ENCODE measurements at places on chromosomes 6 and 20.

GRCh38 chr20:23309781-23310180, 40.8 kb upstream of the NXT1 start:
- no peak for DNase-seq

DNA sequence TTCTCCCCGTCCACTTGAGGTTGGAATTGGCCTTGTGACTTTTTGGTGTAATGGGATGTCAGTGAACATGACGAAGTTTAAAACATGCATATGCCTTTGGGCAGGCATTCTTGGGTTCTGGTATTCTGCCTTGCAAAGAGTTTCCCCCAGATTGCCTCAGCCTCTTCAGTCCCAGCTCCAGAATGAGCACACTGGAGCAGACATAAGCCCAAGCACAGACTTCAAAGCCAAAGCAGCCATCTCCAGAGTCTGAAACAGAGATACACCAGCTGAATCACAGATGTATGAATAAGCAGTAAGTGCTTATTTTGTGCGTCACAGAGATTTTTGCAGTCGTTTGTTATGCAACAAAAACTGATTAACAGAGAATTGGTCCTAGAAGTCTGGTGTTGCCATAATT, 546.0 kb downstream of the FRK start:
- DNase-seq: no peak

- DNase-seq: no peak
Observed at GRCh38 chr6:3471711-3472110, 14.9 kb upstream of the SLC22A23 start.

- DNase-seq: no peak
Observed at GRCh38 chr6:168240160-168240559, 79.4 kb downstream of the DACT2 start.

DNA sequence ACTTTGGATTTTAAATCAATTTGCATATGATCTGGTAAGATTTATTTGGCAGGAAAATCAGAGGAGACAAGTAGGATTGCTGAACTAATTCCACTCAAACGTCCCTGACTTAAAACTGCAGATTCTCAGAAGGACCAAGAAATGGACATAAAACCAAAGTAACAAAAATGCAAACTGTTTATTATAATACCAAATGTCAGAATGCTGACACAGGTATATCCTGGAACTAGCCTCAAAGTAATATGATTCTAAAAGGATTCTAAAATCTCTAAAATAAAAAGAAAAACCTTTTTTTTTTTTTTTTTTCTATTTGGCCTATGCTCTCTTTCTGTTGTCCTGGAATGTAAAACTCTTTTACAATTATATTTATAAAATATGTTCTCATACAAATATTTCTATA, 74.4 kb upstream of the BTBD3 start:
- no peak for DNase-seq

- no peak for DNase-seq
Observed at GRCh38 chr6:41927253-41927652, 6.0 kb downstream of the BYSL start.

- DNase-seq: no peak
Observed at GRCh38 chr20:59676126-59676850, 71.9 kb downstream of the PHACTR3 start.

- no peak for DNase-seq
Observed at GRCh38 chr6:169386411-169387057, 132.9 kb upstream of the THBS2 start.

GRCh38 chr6:17816921-17817611, 110.3 kb upstream of the NUP153 start:
- DNase-seq: peak; percentile 9

DNA sequence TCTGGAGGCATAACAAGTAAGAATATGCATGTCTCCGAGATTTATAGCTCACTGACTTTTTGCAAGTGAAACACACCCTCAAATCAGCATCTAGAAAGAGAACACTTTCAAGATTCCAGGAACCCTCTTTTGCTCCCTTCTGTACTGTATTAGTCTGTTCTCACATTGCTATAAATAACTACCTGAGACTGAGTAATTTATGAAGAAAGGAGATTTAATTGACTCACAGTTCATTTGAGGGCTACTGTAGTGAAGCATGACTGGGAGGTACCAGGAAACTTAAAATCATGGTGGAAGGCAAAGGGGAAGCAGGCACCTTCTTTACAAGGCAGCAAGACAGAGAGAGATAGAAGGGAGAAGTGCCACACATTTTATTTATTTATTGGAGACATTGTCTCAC, 269.9 kb downstream of the UTRN start:
- no peak for DNase-seq

GRCh38 chr6:71967436-71967835, 81.1 kb downstream of the RIMS1 start:
- no peak for DNase-seq

GRCh38 chr20:36574366-36575135, 1.2 kb downstream of the TGIF2 start:
- DNase-seq: peak; percentile 72

DNA sequence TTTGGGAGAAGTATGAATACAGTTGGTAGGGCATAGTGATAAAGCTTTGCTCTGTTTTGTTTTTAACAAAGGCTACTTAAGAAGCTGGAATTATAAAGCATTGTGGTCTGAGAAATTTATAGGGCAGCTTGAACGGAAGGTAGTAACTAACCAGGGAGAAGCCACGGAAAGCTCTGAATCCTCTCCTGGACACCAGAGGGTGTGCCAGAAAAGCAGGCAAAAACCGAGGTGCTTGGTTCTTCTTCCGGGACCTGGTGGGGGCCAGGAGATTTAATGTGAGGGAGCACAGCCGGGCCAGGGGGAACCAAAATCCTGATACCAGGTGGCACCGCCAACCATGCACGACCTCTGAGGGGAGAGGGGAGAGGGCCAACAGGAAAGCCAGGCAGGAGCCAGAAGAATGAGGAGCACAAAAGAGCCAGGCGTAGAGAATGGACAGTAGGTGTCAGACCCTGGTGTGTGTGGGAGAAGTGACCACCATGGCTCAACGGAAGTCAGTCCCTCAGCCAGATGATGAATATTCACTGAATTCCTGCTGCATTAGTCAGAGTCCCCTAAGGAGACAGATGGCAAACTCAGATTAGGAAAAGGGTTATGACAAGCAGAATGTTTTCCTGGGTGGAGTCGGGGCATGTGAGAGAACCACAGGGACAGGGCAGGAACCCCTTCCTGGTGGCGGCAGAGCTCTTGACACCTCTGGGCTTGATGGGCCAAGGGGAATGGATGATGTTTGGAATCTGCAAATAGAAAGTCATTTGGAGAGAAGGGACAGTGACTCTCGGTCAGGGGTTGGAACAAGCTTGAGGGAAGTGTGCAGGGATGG, 262.3 kb downstream of the ZNF217 start:
- no peak for DNase-seq
